ENCODE measurements at places on chromosomes 1 and 21. TPM values are rescaled to one million over a fixed set of nuclear protein-coding genes. Genes with fewer than 3 reads are reported as not detected.

TRMT13 gene
- total RNA-seq: 9.6 TPM

DNA sequence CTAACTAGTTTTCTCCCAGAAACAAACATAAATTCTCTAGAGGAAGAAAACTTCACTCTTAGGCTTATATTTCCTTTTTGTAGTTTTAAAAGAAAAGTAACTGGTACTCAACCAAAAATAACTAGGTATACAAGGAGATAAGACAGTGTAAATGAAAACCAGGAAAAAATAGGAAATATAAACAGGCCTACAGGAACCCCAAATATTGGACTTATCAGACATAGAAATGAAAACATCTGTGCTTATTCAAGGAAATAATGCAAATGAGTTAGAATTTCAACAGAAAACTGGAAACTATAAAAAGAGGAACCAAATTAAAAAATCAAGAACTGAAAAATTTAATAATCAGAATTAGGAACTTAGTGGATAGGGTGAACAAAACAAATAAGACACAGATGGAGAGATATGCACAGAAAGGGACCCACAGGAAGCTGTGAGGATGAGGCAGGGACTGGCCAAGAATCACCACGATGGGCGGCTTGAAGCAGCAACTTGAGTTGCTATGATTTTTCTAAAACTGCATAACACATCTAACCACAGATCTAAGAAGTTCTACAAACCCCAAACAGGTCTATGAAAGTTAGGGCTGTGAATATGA lies 67.5 kb upstream of the ACTRT2 start:
- no peak for DNase-seq

DNA sequence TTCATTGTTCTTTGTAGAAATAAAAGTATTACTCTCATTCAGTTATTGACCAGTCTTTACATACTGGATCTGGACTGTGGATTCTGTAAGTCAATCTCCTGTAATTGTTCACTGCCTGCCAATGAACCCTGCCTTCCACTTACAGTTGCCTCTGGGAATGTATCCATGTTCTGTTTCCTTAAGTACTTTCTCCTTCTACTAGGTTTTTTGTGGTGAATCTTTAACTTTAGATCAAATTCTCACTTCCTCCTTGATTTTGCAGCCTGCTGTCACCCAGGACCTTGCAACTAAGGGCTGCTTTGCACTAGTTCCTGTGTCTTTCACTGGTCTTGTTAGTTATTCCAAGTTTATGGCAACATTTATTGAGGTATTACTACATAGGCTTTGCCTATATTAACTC lies 28.2 kb upstream of the ANKRD13C start:
- no peak for DNase-seq

- no peak for DNase-seq
Observed at GRCh38 chr1:25072461-25072860, 142.4 kb upstream of the RUNX3 start.

DNA sequence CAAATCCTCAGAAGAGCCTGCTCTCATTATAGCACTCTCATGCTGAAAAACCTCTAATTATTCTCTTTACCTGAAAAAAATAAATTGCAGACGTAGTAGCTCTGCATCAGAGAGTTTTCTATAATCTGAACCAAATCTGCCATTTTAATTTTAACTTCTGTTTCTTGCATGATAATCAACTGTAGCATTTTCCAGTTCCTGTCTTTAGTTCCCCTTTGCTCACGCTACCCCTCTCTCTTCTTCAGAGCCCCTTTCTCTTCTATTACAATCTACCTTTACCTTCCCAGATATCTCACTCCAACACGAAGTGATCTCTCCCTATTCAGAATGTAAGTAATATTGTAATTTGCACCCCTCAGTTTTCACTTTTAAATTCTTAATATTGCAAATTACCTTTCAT lies 31.4 kb downstream of the FMO1 start:
- DNase-seq: no peak

GRCh38 chr1:211900441-211900840 lies 69.9 kb upstream of the LPGAT1 start:
- DNase-seq: no peak

DNA sequence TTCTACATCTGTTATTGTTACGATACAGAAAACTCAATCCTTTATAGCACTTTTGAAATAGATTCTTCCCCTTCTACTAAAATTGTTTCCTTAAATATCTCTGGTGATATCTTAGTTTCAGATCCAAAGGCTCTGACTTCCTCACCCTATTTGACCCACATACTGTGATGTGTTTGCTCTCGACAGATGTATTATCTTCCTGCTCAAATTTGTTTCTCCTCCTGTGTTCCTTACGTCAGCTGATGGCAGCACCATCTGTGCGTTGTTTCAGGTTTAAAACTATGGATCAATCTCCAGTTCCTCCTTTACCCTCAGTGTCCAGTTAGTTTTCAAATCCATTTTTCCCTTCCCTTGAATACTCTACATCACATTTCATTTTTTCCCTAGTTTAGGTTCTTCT lies 274.4 kb downstream of the RYR2 start:
- no peak for DNase-seq

DNA sequence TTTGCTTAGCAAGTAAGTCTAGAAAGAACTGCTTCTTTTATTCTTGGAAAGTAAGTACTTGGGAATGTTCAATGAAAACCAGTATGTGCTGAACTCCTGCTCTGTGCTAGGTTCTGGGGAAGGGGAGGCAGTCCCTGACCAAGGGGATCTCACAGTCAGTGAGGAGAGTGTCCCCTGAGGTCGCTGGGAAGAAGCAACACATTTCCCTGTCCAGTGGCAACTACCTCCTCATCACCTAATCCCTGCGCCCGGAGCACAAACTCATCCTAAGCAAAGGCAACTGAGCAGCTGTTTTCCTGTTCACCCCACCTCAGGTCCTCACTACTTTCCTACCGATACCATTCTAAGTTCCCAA lies 61.7 kb upstream of the ANGPTL1 start:
- no peak for DNase-seq

- no peak for DNase-seq
Observed at GRCh38 chr21:38954588-38955004, 148.9 kb downstream of the ETS2 start.

DNA sequence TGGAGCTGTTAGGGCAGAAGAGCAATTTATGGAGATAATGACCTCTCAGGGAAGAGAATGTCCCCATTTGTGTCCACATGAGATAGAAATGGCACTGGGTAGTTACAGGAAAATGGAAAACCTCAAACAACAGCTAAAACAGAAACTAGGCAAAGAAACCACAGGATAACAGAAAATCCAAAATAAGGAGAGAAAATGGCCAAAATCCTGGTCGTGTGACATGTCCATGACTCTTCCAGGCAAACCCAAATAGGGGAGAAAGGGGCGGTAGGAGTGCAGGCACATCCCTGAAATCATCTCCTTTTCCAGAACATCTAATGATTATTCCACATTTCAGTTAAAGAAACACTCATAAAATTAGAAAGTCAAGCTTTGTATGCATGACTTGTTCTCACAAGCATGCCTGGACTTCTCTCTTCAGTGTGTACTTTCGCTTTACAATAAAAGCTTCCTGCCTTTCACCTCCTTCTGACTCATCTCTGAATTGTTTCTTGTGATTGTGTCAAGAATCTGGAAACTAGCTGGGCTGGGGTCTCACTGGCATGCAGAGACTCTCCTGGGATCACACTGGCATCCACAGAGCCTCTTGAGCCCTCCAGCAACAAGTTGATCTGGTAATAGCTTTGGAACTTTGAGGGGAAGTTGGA lies 171.4 kb upstream of the ZP4 start:
- DNase-seq: peak; percentile 48

All from HFFc6 (cell line).